ENCODE measurements at places on chromosomes 2 and 18.

GRCh38 chr2:37683921-37684780, 12.7 kb upstream of the CDC42EP3 start:
- peak; percentile 88 for DNase-seq

DNA sequence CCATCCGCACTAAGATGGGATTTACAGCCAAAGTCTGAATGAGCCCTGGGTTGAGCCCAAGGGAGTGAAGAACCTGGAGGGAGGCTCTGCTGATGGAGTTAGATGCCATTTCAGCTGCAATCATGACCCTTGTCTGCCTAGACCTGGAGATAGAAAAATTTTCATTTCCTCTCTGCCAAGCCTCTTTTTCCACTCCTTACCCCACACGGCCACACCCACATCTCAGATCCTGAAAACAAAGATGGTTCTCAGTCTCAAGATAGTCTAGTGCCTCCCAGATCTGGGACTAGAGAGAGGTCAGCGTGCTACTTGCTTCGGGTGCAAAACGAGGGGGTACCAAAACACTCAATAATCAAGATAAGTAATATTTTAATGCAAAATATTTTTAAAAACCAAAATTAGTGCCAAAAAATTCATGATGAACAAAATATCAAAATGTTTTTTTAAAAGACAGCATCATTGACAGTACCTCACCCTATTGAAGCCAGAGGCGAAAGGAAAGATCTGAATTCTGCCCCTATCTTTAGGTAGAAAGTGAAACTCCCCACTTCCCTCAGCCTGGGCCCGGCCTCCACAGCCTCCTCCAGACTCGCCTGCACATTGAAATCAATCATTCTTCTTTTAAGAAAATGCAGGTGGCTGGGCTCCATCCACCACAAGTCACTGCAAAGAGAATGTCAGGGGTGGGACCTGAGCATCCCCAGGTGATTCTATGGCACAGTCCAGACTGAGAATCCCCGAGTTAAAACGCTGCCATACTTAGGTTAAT, 57.8 kb upstream of the GPR45 start:
- DNase-seq = no peak

GRCh38 chr2:240934701-240935102, 28.6 kb downstream of the CROCC2 start:
- DNase-seq = no peak

DNA sequence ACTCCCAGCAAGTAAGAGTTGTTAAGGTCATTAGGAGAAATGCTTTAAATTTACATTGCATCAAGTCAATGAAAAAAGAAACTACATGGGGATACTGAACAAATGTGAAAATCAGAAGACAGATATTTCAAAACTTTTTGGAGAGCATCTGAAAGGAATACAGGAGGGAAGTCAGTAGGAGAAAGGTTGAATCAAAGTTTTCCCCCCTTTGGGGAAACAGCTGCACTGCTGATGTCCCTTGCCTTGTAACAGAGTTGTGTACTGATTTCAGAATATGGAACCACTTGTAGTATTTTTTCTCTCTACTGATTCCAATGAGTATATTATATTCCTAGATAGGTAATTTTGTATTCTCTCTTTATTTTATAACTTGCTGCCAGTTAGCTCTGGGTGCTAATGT, 592.5 kb upstream of the ZEB2 start:
- no peak for DNase-seq

DNA sequence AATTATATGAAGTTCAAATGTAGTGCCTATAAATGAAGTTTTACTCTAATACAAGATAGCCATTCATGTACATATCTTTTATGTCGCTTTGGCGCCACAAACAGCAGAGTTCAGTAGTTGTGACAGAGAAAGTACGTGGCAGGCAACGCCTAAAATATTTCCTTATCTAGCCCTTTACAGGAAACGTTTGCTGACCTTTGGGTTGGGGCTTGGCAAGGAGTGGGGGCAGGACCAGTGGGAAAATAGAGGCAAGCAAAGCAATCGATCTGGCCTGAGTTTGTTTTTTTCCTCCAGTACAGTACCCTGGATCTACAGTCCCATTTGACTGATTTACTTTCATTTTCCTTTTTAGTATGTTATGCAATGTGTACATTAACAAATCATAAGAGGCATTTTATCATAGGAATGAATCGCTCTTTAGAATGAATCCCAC, 13.1 kb downstream of the CCDC68 start:
- peak; percentile 48 for DNase-seq

Measured in T-helper 2 cell (primary cell).